ENCODE measurements at places on chromosomes 2 and 18.
A peak's percentile ranks its signal among the peaks of the same experiment; 100 is the strongest.

DNA sequence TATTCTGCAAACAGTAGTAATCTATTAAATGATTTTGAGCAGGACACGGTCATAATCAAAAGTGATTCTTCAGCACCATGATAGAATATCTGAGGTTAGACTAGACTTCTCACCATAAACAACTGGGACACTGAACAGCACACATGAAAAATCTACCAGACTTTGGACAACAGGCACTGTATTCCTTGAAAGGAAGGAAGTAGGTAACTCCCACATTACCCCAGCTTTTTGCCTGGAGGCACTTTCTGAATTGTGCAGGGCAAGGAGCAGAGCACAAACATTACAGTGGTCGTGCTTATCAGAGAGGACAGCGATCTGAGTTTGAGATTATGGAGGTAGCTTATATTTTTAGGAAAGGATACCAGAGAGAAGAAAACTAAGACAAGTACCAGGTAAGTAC is 25.3 kb upstream of the IL1RL1 start:
- DNase-seq, result no peak

GRCh38 chr18:56390626-56391025 is 247.8 kb downstream of the TXNL1 start:
- no peak for DNase-seq

- DNase-seq, result no peak
Measured at GRCh38 chr2:1340141-1340512, 73.1 kb upstream of the TPO start.

DNA sequence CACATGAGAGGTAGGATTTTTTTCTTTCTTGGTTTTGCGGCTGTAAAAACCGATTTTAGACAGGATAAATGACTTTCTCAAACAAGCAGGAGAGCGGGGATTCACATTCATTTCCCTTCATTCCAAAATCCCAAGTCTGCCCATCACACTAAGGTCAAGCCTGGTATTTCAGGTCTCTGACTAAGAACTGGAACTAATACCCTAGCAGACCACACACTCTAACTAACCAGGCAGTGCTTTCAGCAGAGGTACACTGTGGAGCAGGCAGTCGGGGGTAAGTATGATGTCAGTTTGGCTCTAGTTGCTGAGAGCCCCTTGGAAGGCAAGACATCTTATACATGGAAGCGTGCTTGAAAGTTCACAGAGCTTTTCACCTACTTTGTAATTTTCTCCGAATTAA is 128.1 kb upstream of the LHCGR start:
- no peak for DNase-seq

- no peak for DNase-seq
Measured at GRCh38 chr2:209696836-209697711, 74.6 kb upstream of the UNC80 start.

- DNase-seq, result peak; percentile 74
Measured at GRCh38 chr2:137947728-137948336, 16.4 kb upstream of the HNMT start.

DNA sequence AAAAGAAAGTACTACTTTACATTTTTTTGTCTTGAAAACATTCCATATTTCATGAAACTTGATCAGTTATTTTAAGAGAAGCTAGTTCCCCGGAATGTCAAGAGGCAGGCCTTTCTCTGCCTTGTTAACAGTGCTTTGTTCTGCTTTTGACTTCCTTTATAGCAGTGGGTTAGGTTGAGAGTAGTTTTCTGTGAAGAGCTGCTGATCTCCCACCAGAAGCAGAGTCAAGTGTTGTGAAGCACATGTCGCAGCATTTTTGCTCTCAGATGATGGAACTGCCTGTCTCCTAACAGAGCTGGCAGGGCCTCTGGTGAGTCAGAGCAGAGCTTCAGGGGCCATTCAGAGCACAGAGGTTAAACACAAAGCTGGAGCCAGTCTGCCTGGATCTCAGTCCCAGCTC is 871.8 kb downstream of the SLC4A3 start:
- peak; percentile 81 for DNase-seq

- no peak for DNase-seq
Measured at GRCh38 chr2:83224591-83225200, 1234.4 kb downstream of the SUCLG1 start.

GRCh38 chr2:10031886-10032745 is 11.2 kb upstream of the KLF11 start:
- DNase-seq, result no peak

GRCh38 chr2:200700856-200701255 is 110.9 kb upstream of the BZW1 start:
- no peak for DNase-seq

DNA sequence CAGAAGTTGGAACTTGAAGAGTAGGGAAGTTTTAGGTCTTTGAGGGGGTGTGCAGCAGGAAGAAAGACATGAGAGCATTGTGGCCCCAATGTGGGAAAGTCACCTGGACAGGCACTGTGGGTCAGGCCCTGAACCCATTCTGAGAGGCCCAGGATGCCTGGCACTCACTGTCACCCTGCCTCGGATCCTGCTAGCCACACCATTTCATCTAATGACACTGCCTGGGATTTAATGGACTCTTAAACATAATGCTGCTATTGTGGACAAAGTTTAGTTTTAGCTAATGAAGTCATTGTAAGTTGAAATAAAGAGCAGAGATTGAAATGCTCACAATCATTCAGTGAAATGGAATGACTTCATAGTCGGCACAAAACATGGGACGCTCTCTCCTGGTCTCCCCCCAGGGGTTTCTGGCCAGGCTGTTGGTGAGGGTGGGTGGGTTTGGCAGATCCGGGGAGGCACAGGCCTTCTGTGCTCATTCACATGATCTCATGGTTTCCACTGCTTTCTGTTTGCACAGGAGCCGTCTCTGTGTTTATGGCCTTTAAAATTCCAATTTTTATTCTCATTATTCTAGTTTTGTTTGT is 141.8 kb upstream of the KLHL29 start:
- no peak for DNase-seq

DNA sequence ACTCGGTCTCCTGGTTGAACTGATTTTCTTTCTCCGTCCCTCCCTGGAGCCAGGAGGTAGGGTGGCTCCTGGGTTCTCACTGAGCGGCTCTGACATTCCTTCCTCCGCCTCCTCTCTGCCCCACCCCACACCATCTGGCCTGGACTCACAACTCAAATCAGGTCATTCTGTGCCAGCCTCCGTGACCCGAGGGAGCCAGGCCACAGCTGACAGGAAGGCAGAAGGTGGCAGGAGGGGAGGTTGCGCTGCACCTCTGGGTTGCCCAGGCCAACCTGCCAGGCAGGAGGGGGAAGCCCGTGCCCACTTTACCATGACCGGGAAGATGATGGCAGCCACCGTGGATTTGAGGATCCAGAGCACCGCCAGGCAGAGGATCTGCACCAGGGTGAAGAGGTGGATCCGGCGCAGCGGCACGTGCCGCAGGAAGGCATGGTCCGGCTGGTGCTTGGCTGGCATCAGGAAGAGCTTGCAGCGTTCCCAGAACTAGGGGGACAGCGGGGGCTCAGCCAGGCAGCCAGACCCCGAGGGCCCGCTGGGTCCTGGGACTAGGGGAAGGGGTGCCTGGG is 28.3 kb downstream of the MTHFD2 start:
- DNase-seq, result no peak

GRCh38 chr2:208013285-208014178 is 11.8 kb downstream of the PLEKHM3 start:
- no peak for DNase-seq

- no peak for DNase-seq
Measured at GRCh38 chr2:239129147-239129920, 271.5 kb downstream of the HDAC4 start.

GRCh38 chr2:11842336-11842735 is 95.9 kb downstream of the LPIN1 start:
- peak; percentile 61 for DNase-seq

DNA sequence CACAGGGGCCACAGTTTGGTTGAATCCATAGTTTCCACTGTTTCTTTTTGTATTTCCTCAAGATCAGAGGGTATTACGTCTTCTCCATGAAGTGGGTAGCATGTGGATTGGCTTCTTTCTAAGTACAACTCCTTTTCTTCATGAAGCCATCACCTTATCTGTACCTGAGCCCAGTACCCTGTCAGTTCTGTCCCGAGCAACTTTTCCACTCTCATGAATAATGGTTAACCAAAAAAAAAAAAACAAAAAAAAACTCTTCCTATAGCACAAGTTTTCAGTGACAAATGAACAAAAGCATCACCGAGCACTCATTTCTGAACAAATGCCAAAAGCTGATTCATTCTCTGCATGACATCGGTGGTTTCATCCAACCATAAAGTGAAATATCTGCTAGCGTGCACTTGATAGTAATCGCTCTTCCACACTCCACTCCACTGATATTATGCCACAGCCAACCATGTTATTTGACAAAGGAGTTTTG is 53.0 kb upstream of the CCDC150 start:
- DNase-seq, result no peak

DNA sequence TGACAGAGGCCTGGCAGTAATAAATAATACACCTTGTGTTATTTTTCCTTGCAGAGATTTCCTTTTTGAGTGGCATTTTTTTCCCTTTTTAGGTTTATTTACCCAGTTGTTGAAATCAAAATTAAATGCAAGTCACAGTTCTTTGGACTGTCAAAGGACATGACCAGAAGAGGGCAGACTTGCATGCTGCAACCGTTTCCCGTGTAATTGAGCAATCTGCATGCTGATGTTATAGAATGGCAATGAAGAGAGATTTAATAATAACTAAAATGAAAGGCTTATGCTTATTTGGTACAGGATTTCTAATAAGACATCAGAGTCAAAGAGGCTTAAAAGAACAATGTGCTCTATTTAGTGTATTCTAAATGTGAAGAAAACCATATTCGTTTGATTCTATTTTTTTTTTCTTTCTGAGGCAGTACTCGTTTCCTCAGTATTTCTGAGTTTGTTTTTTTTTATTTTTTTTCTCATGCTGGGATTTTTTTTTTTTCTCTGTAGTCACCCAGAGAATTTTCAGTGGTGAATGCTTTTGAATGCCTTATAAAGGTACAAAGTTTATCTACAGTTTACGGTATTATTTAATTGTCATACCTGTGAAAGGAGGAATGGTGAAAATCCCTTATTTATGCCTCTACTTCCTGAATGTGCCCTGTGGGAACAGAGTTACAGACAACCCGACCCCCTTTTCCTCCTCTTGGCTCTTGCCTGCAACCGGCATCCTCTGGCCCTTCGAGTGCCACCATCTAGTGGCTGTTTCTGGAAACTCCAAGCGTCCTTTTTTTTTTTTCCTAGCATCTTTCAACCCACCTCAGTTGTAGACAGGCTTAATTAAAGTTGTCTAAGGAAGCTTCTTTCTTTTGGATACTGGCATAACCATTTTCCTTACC is 368.5 kb downstream of the LRRTM1 start:
- DNase-seq, result peak; percentile 29

GRCh38 chr18:12842459-12843380 is 41.3 kb downstream of the PTPN2 start:
- no peak for DNase-seq

GRCh38 chr18:11178951-11179549 is 29.7 kb upstream of the PIEZO2 start:
- peak; percentile 11 for DNase-seq

- no peak for DNase-seq
Measured at GRCh38 chr2:30636311-30636710, 170.9 kb downstream of the CAPN13 start.

GRCh38 chr2:148540022-148540421 is 104.5 kb upstream of the EPC2 start:
- DNase-seq, result no peak

DNA sequence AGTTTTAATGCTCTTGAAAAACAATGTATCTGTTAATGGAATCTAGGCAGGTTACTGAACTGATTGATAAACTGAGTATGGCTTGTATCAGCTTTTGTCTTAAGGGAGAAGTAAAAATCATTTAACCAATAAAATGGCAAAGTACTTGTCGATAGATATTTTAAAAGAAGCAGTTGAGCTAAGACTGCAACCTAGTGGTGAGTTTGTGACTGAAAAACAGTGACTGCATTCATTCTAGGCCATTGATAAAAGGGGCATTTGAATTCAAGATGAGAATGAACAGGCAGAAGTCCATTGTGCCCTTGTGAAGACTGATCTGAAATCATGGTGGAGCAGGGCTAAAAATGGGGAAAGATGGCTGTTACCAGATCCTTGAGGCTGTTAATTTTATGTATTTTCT is 59.4 kb upstream of the MSTN start:
- no peak for DNase-seq

- no peak for DNase-seq
Measured at GRCh38 chr2:234708091-234708683, 211.3 kb upstream of the ARL4C start.

- no peak for DNase-seq
Measured at GRCh38 chr2:7845332-7845731, 836.5 kb upstream of the ID2 start.

DNA sequence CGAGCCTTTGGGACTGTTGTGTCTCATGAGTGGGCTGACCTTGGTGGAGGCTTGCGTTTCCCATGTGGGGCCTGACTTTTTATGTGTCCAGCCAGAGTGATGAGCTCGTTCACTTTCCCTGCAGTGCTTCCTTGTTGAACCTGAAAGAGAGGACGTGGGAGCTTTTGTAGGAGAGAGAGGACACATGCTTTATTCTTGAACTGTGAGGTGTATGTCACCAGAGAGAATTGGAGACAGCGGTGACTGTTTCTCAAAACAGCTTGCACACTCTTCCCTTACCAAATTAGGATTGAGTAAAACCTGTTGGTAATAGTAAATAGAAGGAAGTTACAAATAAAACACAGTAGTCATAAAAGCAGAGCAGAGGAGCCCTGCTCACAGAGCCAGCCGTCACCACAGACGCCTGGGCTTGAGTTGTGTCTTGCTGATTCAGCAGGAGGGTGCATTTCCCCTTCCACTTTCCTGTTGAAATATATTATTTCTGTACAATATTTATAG is 60.7 kb downstream of the INPP4A start:
- DNase-seq, result no peak

GRCh38 chr2:189982780-189983394 is 79.6 kb downstream of the MSTN start:
- DNase-seq, result no peak

DNA sequence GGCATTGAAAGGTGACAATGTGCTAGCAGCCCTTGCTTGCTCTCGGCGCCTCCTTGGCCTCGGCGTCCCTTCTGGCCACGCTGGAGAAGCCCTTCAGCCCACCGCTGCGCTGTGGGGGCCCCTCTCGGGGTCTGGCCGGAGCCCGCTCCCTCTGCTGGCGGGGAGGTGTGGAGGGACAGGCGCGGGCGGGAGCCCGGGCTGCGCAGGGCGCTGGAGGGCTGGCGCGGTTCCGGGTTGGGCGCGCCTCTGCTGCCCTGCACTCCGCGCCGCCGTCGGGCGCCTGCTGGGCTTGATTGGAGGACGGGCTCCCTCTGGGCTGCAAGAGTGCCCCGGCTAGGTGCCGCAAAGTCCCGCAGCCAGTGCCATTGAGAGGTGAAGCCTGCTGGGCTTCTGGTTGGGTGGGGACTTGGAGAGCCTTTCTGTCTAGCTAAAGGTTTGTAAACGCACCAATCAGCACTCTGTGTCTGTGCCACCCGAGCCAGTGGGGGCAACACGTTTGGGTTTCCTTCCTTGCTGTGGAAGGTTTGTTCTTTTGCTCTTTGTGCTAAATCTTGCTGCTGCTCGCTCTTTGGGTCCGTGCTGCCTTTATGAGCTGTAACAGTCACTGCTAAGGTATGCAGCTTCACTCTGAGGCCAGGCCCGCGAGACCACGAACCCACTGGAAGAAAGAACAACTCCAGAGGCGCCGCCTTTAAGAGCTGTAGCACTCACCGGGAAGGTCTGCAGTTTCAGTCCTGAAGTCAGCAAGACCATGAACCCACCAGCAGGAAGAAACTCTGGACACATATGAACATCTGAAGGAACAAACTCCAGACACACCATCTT is 14.8 kb upstream of the IMP4 start:
- no peak for DNase-seq

- no peak for DNase-seq
Measured at GRCh38 chr18:78213361-78213994, 766.1 kb upstream of the SALL3 start.

- DNase-seq, result no peak
Measured at GRCh38 chr2:106948540-106948939, 62.6 kb upstream of the ST6GAL2 start.
